ENCODE measurements at places on chromosomes 5 and 9.
A peak's percentile ranks its signal among the peaks of the same experiment; 100 is the strongest.

- DNase-seq: peak; percentile 28
Measured at GRCh38 chr5:42912184-42912798, 100.6 kb upstream of the SELENOP start.

GRCh38 chr5:56492812-56493211 is 259.7 kb upstream of the ANKRD55 start:
- DNase-seq: no peak

GRCh38 chr9:135380311-135380960 is 99.1 kb upstream of the PPP1R26 start:
- no peak for DNase-seq

DNA sequence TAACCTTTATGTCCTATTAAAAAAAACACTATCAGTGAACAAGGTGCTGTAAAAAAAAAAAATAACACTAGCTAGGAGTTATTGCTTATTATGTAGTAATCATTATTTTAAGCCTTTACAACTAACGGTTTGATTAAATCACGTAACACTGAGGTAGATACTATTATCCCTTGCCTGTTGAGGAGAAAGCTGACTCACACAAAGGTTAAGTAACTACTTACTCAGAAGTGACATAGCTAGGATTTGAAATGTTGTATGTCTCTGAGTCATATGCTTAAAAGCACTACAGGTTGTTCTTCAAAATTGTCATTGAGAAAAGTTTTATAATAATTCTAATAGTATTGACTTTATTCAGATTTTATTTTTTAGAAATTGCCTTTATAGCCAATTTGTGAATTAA is 8.8 kb downstream of the TENT2 start:
- DNase-seq: no peak

DNA sequence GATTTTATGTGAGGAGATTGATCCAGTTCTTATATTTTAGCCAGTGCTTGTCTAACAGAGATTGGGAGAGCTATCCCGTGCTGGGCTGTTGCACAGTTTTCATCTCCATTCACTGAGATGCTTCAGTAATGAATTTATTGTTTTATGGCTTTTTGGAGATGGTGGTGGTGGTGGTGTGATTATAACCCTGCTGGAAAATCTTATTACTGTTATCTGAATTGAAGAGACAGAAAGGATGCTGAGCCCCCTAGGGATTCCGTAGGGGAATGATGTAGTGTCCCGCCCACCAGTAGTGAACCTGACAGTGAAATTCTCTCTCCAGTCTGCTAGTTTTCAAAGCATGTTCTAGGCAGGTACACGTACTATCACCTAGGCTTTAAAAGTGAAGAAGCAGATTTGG is 1.9 kb downstream of the RAI14 start:
- DNase-seq: no peak

GRCh38 chr5:149207831-149208230 is 63.8 kb upstream of the AFAP1L1 start:
- DNase-seq: no peak

DNA sequence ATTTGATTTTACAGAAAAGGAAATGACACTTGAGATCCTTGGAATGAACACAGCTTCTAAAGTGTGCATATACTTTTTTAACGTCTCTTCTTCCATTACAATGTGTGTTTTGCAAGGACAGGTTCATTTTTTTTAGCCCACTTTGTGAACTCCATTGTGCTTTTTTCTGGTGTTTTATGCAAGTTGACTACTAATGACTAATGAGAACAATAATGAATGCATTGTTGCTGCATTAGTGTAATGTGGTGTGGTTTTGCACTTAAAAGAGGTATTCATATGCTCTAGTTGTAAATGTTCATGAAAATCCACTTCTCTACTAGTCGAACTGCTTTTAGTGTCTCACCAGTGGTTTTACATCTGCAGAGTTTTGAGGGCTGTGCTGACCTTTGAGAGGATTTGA is 93.6 kb downstream of the UHRF2 start:
- no peak for DNase-seq

DNA sequence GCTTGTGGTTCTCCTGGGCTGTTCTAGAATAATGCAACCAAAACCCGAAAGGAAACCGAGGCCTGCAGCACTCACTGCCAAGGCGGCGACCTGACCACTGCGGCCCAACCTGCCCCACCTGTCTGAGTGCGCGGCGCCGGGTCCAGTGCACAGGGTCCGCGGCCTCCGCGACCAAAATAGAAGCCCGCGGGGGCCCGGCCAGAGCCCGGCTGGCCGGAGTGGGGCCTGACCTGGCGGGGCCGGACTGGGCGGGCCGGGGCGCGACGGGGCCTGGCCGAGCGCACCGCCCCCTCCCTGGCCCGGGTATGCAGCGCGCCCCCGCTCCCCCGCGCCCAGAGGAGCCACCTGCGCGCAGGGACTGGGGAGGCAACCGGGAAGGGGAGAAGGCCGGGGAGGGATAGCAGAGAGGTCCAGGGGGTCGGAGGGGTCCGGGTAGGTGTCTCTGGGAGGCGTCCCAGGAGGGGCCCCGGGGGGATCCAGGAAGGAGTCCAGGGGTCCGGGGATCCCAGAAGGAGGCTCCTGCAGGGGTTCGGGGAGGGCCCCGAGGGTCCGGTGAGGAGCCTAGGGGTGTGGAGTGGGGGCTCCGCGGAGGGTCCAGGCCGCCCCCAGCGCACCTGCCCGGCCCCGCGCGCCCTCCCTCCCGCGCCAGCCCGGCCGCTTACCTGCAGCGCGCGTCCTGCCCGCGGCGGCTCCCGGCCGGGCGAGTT is 503 bp downstream of the SEMA4D start:
- no peak for DNase-seq

GRCh38 chr9:34522091-34522887 is 501 bp downstream of the ENHO start:
- no peak for DNase-seq

- peak; percentile 97 for DNase-seq
Measured at GRCh38 chr9:120868676-120869359, 8.2 kb downstream of the PHF19 start.

GRCh38 chr5:78269088-78269703 is 25.3 kb downstream of the AP3B1 start:
- no peak for DNase-seq

DNA sequence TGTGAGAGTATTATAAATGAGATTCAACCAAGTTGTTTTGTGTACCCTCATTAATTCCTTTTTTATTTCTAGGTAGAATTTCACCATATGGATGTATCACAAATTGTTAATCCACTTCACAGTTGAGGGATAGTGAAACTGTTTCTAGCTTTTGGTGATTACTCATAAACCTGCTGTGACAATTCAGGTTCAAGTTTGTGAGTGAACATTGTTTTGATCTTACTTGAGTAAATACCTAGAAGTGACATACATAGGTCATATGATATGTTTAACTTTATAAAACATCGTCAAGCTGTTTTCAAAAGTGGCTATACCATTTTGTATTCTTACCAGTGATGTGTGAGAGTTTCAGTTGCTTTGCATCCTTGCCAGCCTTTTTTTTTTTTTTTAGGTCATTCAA is 112.9 kb downstream of the CAMK4 start:
- DNase-seq: no peak

GRCh38 chr9:133707065-133707762 is 30.9 kb downstream of the SARDH start:
- no peak for DNase-seq

DNA sequence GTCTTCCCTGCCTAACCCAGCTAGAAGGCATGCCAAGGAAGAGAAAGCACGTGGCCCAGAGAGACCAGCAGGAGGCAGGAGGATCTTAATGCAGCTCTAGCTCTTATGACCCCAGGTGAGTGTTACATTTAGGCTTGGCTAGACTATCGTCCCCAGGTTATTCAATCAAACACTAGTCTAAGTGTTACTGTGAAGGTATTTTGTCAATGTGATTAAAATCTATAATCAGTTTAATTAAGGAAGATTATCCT is 483.7 kb downstream of the BNC2 start:
- no peak for DNase-seq

- DNase-seq: no peak
Measured at GRCh38 chr9:89079391-89079790, 88.1 kb downstream of the S1PR3 start.

DNA sequence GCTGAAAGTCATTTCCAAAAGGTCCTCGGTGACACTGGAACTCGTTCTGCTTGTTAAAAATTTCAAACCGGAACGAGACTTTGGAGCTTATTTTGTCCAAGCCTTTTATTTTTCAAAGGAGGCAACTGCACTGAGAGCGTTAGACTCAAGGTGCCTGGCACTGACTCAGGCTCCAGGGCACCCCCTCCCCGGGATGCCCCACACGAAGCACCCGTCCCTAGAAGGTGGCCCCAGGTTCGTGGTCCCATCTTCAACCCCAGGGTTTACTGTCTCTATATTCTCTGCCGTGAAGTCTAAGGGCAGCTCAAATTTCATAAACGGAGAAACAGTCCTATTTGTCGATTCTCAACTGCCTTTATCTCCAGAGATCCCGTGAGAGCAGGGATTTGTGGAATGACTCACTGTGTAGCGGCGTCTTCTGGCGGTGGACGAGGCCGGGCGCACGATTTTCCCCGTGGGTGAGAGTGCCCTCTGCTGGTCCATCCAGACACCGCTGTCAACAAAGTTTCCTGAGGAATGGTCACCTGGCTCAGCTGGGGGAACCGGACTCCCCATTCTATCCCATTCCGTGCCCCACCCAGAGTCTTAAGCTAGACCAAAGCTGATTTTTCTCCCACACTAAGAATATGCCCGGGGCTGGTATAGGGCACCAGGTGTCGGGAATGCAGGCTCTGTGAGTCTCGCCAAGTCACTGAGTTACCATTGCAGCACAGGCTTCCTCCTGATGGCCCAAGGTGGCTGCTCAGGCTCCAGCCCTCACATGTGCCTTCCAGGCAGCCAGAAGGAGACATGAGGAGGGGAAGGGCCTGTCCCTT is 27.1 kb upstream of the SLC6A19 start:
- no peak for DNase-seq

DNA sequence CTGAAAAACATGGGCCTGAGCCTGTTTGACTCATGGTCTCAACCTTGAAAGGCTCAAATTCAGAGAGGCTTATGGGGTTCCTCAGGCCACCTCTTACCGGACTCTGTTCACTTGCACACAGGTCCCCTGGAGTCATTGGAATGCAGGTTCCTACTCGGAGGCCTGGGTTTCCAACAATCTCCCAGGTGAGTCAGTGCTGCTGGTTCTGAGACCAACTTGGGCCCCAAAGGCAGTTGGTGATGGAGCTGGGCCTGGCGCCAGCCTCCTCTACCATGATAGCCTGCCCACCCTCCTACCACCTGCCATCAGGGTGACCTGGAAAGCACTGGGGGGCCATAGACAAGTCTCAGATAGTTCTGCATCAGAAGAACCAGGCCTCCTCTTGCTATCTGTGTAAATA is 188.4 kb downstream of the RGS3 start:
- DNase-seq: no peak

- DNase-seq: no peak
Measured at GRCh38 chr9:21967702-21968101, 26.5 kb downstream of the CDKN2A start.

DNA sequence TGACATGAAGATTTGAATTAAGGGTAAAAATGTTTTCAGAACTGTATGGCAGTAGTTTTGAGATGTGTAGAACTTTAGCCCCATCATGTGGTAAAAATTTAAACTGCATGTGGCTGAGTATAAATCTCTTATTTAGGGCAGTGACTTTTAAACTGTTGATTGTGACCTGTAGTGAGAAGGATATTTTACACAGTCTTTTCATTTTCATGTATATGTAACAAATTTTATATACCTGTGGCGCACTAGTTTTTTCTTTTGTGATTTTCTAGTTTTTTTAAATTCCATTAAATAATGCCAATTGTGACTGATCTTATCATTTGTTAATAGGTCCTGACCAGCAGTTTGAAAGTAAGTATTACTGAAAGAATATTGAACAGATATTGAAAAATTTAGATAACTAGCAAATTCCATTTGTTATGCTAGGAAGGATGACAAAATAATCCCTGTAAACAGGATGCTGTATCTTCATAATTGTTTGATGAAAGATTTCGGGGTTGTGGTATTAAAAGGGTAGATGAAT is 47.2 kb downstream of the GPBP1 start:
- DNase-seq: no peak

DNA sequence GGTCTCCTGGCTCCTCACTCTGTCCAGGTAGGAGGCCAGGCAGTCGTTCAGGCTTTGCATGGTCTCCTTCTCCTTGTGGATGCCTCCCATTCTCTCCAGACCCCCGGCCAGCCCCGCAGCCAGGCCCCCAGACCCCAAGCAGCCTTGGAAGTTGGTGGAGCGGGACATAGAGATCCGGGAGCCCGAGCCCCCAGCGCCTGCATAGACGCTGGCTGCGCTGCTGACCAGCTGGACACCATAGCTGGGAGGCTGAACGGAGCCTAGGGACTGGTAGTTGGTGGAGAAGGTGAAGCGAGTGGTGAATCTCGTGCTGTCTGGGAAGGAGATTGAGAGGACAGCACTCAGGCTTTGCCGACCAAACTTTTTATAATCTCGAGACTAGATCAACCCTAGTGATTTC is 35.9 kb downstream of the FOXI1 start:
- DNase-seq: no peak

DNA sequence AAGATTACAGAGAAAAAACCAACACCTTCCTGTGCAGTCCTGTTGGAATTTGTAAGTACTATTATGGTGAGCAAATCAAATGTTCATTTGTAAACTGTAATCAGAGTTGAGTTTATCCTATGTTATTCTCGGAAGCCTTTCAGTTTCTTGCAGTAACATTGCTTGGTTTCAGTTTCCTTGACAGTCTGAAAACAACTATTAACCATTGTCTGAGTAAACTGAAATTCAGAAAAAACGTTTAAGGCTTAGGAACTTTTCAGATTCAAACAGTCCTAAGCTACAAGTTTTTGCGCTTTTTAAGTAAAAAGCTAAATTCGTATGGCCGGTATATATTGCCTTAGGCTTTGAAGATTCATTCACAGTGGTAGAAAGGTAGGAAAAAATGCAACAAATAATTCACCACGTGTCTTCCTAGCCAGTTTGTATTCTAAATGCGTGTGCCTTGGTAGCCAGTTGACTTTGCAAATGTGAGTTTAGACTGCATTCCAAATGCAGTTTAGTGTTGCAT is 2.5 kb downstream of the GPBP1 start:
- DNase-seq: no peak

GRCh38 chr5:64872044-64872443 is 103.3 kb downstream of the CWC27 start:
- no peak for DNase-seq

GRCh38 chr5:14732991-14733390 is 68.5 kb downstream of the OTULIN start:
- no peak for DNase-seq

DNA sequence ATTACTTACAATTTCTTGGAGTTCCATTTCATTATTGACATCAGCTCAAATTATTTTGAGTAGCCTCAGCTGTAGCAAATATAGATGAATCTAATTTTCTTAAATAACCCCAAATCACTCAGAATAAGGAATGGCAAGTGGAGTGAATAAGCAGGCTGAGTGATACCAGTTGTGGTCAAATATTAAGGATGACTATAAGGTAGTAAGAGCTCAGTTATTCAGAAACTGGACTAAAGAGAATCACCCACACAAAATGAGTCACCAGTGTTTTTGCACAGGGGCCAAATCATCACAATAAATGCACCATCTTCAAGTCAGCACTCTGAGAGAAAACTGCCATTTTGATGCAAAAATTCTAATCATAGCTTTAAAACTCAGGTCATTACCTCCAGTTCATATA is 128.9 kb upstream of the TARS1 start:
- DNase-seq: no peak

All from stimulated activated CD4-positive, alpha-beta T cell treated with anti-CD3 and anti-CD28 coated beads, Interleukin-1b, Interleukin-23, amount 100 ng/mL, for 1 hour (primary cell).